ENCODE measurements at places on chromosomes 2 and 18.
A peak's percentile ranks its signal among the peaks of the same experiment; 100 is the strongest.

DNA sequence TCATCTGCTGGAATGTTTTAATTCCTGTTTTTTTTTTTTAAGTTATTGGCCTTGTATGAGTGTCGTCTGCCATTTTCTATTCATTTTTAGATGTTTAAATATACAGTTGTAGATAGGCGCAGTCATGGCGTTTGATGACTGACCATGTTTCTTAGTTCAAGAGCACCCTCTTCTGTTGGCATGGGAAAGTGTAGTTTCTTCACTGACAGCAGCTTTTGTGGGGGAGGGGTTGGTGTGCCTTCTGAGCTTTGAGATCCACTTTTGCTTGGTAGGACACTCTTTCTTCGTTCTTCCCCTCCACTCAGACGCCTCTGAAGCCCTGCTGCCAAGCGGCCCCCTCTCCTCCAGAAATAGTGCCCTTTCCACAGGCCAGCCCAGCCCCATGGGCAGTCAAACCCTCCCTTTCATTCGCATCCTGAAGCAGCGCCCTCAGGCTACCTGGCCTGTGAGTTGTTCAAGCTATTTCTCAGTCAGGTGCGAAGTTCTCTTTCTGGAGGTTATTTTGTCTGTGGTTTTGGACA lies 492.0 kb downstream of the TNS1 start:
- peak; percentile 81 for DNase-seq

- peak; percentile 26 for DNase-seq
These were observed 39.8 kb downstream of the TTN start for GRCh38 chr2:178767094-178768060.

DNA sequence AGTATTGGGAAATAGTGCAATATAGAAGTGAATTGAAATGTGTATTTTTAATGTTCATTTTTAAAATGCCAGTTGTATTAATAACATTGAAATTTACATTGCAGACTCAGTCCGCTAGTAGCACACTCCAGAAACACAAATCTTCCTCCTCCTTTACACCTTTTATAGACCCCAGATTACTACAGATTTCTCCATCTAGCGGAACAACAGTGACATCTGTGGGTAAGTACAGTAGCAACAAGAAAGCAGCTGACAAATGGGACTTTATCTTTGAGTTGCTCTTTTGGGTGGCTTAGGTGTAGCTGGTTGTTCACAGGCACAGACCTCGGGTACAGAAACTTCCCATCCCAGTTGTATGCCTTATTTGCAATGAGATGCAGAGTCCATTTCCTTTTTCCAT lies 118.2 kb upstream of the IL1R2 start:
- no peak for DNase-seq

- no peak for DNase-seq
These were observed 568.0 kb downstream of the TRIB2 start for GRCh38 chr2:13284688-13285087.

- DNase-seq, result no peak
These were observed 363.7 kb upstream of the CHAC2 start for GRCh38 chr2:53403792-53404413.

Measured in NCI-H345 (cell line).